NCI-H1417 (cell line): ENCODE measurements at places on chromosomes 4 and X.

DNA sequence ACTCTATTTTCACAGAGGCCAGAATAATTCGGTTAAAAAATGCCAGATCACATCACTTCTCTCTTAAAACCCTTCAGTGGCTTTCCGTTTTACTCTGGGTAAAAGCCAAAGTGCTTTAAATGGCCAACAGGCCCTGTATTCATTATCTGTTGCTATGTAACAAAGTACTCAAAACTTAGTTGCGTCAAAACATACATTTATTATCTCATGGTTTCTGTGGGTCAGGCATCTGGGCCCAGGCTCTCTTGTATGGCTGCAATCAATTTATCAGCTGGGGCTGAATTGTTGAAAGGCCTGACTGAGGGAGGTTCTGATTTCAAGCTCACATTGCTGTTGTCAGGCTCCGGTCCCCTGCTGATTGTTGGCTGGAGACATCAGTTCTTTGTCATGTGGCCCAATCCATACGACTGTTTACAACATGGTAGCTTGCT, 72.7 kb upstream of the H2AZ1 start:
- DNase-seq: peak; percentile 57

DNA sequence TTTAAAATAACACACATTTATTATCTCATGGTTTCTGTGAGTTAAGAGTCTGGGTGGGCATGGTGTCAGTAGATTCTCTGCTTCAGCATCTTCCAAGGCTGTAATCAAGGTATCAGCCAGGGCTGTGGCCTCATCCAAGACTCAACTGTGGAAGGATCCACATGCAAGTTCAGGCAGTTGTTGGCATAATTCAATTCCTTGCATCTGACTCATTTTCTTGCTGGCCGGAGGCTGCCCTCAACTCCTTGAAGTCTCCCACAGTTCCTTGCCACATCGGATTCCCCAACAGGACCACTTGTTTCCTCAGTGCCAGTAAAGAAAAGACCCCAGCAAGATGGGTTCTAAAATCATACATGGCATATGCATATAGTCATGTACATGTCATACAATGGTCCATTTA, 93.4 kb downstream of the NPNT start:
- no peak for DNase-seq

DNA sequence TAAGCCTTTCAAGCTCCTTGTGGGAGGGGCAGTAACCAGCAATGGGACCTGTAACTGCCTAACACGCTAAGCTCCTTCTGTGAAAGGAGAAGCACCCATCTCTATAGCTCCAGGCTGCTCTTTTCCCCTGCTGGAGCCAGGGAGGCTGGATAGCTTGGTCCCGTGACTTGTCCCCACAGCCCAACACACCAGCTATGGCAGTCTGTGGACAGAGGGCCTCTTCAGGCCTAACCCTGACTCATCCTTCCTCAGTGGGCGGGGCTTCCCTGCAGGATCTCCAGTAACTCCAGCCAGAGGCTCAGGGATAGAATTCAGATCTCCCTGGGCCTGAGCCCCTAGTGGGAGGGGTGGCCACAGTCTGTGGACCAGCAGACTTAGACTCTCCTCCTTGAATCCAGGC, 1290.1 kb downstream of the PCDH7 start:
- no peak for DNase-seq

GRCh38 chr4:34412233-34412632, 1832.1 kb downstream of the ARAP2 start:
- DNase-seq: no peak

- no peak for DNase-seq
Observed at GRCh38 chr4:2831611-2832308, 11.9 kb upstream of the ADD1 start.

DNA sequence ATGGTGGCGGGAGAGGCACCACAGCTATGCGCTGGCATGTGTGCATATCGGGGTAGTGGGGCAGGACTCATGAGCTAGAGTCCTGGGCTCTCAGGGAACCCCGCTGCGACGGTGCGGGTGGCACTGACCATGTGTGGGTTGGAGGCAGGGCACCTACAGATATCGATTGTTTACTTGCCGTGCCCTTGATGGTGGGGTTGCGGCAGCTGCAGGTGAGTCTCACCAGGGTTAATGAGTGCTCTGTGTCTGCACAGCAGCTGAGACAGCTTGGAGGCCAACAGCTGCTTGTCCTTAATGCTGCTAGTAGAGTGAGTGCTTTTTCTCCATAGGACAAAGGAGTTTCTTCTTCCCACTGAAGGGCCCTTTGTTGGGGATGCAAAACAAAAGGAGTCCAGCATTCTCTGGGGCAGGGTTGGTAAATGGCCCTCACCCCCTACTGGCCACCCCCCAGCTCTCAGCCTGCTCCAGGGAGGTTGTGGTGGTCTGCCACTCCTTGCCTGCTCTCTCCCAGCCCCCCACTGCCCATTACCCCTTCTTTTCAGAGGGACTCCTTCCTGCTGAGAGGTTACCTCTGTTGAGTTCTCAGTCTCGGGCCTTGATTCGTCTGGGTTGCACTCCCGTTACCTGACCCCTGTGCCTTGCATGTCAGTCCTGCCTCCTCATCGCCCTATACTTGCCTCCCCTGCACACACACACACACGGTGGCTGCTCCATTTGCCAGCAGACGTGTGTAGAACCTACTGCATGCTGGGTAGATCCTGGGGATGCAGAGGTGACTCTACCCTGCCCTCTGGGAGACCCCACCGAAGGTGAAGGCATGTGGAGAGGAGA, 52.8 kb downstream of the TBC1D14 start:
- peak; percentile 95 for DNase-seq

GRCh38 chr4:136581119-136581518, 951.2 kb downstream of the PCDH18 start:
- no peak for DNase-seq

DNA sequence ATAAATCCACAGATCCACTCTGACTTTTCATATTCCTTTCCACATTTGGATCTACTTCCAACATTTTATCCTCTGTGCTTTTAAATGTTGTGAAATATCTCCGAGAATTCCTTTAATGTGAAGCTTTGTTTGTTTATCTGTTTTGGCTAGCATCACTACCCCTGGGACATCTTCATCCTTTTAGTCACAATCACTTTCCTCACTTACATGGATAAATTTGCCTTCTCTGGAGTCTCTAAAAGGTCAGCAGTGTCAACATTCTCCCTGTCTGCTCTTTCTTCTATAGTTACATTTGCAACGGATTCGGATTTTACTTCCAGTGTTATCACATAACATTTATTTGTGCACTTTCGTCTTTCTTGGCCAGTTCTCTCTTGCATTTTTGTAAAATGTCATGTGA, 34.2 kb upstream of the LRAT start:
- no peak for DNase-seq

GRCh38 chr4:128983771-128984485, 109.4 kb downstream of the SCLT1 start:
- no peak for DNase-seq
